ENCODE measurements at places on chromosomes 1 and 21.

DNA sequence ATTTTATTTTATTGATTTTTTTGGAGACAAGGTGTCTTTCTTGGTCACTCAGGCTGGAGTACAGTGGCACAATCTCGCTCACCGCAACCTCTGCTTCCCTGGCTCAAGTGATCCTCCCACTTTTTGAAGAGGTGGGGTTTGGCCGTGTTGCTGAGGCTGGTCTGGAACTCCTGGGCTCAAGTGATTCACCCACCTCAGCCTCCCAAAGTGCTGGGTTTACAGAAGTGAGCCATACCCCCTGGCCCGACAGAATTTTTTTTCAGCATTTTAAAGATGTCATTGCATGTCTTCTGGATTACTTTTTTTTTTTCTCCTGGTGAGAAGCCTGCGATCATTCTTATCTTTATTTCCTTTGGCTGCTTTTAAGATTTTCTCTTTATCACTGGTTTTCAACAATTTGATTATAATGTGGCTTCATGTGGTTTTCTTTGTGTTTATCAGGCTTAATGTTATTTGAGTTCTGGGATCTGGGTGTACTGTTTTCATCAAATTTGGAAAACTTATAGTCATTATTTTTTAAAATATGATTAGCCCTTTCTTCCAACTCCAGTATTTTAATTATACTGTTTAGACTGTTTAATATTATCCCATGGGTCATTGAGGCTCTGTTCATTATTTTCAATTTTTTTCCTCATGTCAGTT lies 23.1 kb upstream of the PTBP2 start:
- DNase-seq, result no peak

GRCh38 chr1:246788895-246789338 lies 64.7 kb downstream of the SCCPDH start:
- DNase-seq, result no peak

GRCh38 chr1:188270497-188270896 lies 1441.7 kb downstream of the PLA2G4A start:
- no peak for DNase-seq

DNA sequence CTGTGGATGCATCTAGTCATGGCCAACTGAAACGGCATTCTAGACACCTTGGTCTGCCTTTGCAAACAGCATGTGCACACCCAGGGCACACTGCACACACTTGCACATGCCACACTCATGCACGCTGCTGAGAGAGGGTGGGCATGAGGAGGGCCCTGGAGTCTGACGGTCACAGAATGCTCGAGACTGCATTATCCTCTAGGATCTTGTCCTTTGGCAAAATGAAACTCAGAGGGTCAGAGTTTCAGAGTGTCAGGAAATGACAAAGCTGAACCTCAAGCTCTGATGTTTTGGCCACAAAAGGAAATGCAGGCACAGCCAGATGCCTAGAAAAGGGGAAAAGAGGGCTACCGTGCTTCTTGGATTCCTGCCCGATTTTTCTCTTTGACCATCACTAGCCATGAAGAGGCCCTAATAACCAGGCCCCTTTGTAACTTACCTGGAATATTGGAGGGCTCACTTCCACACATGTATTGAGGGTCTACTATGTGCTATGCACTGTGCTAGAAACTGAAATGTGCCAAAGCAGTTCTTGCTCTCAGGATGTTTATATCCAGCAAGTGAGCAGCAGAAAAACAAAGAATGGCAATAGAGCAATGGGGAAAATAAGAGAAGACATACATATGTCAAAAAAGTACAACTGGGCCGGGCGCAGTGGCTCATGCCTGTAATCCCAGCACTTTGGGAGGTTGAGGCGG lies 65.4 kb downstream of the TOMM20 start:
- peak; percentile 55 for DNase-seq

GRCh38 chr1:3242408-3243260 lies 173.6 kb downstream of the PRDM16 start:
- no peak for DNase-seq

- DNase-seq, result peak; percentile 45
Observed at GRCh38 chr1:22712502-22713271, 2.0 kb downstream of the EPHB2 start.

DNA sequence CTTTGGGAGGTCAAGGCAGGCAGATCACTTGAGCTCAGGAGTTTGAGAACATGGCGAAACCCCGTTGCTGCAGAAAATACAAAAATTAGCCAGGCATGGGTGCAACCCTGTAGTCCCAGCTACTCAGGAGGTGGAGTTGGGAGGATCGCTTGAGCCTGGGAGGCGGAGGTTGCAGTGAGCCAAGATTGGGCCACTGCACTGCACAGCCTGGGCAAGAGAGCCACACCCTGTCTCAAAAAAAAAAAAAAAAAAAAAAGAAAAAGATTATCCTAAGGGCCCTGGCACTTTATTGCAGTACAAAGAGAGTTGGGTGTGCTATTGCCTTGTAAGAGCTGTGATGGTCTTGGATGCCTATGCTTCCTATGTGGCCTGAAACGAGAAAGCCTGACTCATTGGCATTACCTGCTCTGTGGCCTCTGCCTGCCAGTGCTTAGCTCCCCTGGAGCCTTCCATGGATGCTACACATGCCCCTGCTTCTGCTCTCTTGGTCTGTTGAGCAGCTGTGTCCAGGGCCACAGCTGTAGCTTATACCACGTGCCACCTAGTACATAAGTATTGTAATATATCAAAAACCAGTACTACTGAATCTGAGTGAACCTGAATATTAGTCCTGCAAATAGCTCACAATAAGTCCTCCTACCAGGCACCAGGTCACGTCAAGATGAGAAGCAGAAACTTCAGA lies 45.8 kb downstream of the DNAJC6 start:
- DNase-seq, result no peak

DNA sequence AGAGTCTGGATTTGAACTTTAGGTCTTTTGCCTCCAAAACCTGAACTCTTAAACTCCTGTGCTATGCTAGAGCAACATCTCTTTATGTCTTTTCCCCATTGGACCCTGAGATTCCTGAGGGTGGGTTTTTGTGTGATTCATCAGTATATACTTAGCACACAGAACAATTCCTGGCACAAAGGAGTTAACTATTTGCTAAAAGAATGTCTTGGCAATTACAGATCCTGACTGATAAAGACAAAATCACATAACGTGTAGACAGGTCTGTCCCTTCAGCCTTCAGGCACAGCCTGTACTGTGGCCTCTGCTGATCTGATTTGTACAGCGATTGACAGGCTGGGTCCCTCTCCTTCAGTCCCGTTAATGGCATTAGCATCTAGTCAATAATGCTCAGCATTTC lies 162.4 kb upstream of the BEND5 start:
- DNase-seq, result no peak

DNA sequence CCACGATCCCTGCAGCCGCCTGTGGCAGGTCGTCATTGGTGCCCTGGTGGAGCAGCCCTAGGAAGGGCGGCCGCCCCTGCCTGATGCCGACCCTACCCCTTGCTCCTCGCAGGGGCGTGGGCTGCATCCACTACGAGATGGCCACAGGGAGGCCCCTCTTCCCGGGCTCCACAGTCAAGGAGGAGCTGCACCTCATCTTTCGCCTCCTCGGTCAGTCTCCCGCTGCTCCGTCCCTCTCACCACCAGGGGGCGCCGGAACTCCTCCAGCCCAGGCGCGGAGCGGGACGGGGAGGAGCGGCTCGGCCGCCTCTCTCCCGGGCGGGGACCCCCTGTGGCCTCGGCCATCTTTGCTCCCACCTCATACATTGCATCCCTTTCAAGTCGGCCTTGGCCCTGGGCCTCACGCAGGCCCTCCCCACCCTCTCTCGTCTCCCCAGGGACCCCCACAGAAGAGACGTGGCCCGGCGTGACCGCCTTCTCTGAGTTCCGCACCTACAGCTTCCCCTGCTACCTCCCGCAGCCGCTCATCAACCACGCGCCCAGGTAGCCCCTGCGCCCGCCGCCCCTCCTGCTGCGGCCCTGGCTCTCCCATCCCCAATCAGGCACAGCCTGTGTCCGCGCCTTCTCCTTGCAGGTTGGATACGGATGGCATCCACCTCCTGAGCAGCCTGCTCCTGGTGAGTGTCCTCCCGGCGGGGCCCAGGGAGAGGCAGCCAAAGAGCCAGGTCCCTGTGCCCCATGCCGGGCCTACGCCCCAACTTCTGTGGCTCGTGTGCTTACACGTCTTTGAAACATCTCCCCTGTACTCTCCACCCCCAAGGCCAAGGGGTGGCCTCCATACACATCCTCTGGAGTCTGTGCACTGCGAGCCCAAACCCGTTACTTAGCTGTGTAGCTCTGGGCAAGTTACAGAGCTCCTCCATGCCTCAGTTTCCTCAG lies 24.7 kb downstream of the CDK18 start:
- DNase-seq, result peak; percentile 61

GRCh38 chr1:217018648-217019047 lies 295.4 kb upstream of the ESRRG start:
- DNase-seq, result no peak

DNA sequence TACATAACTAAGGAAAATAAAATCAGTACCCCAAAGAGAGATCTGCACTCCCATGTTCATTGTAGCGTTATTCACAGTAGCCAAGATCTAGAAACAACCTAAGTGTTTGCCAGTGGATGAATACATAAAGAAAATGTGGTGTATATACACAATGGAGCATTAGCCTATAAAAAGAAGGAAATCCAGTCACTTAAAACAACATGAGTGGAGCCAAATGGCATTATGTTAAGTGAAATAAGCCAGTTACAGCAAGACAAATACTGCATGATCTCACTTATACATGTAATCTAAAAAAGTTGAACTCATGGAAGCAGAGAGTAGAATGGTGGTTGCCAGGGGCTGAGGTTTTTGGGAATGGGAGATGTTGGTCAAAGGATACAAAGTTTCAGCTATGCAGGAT lies 508.3 kb upstream of the B3GALT2 start:
- DNase-seq, result no peak

- DNase-seq, result no peak
Observed at GRCh38 chr1:32533792-32534327, 5.4 kb upstream of the ZBTB8A start.

GRCh38 chr1:89719502-89720306 lies 86.8 kb downstream of the LRRC8C start:
- DNase-seq, result no peak

DNA sequence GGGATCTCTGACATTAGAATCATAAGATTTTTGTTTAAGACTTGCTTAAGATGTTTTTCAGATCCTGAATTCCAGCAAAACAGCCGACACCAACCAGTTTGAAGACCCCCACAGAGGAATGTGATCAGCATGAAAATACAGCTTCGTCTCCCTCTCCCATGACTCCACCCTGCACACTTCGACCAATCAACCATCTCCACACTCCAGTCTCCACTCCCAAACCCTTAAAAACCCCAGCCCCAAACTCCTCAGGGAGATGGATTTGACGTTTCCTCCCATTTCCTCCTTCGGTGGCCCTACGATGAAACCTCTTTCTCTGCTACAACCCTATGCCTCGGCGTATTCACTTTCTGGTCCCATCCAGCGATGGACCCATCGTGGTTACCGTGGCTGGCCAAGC lies 30.1 kb upstream of the KIF26B start:
- DNase-seq, result no peak

GRCh38 chr21:37866027-37866426 lies 50.2 kb downstream of the KCNJ6 start:
- DNase-seq, result no peak

DNA sequence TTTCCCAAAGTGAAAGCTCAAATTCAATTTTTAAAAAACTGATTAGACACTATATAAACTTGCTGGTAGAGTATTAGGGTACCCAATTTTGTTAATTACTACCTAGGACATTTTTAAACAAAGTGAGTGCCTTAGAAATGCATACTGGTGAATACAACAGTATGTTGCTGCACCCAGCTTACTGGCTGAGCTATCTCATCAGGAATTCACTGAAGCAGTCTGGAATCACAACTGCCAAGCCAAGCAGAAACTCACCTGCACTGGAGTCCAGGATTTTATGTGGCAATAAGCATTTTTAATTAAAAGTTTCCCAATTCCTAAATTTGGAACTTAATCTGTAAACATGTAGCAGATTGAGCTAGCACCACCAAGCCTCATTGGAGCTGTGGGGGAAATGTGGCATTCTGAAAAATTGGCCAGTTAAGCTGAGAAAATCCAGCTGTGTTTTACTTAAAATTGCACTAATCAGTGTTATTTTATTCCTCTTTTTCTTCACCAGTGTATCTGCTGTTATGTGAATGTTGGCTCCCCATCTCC lies 61.8 kb downstream of the CLEC20A start:
- no peak for DNase-seq

DNA sequence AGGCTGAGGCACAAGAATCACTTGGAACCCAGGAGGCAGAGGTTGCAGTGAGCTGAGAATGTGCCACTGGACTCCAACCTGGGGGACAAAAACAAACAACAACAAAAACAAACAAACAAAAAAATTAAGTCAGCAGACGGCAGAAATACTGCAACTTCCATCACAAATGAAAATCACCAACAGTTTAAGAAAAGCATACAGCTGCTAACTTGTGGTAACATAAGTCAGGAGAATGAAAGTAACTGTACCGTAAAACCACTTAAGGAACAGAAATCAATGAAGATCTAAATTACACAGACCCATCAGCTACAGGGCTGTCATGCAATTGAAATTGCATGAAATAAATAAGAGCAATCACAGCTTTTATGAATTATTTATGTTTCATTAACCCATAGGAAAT lies 25.0 kb downstream of the MCOLN2 start:
- DNase-seq, result no peak

DNA sequence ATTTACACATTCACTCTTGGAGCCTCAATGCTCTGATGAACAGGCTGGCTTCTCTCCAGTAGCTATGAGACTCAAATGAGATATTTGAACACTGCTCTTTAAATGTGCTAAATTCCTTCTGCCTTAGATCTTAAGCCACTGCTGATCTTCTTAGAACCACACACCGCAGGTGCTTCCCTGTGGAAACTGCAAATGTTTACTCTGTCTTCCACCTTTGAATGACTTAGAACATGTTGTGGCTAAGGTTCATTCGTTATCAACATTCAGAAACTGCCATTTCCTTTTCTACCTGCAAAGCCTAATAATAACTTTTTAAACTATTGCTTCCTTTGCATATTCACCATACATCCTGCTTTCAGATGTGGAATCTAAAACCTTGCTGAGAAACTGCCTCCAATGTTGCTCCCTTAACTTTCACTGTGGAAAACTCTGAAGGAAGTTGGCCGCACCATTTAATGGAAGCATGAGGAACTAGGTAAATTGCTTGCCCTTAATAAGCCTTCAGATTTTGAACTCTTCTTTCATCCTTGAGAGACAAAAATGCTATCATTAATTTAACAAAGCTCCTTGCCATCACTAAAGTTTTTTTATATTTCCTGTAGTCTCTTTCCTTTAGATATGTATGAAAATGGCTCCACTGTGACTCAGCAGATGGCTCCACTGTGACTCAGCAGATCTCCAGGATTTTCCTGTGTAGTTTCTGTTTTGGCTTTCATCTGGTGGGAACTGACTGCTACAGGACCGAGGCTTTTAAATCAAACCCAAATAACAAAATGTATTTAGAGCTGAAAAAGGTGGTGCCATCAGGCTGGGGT lies 143.8 kb downstream of the TNFSF18 start:
- DNase-seq, result no peak

DNA sequence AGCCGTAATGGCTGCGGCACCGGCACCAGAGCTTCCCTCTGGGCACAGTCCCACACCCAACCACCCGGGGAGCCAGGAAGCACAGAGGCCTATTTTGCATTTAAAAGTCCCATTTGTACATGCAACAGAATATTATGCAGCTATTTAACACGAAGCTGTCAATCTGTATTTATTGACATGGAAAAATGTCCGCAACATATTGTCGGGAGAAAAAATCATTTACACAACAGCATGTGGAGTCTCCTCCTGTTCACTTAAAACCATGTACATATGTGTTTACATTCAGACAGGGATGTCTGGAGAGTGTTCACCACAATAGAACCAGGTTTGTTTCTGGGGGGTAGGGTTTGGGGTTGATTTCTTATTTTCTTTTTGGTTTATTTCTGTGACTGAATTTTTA lies 63.4 kb upstream of the GRIK3 start:
- DNase-seq, result no peak

Measured in T-helper 2 cell (primary cell).